Brain microvascular endothelial cell (primary cell): ENCODE measurements at places on chromosomes 2 and 18.
A peak's percentile ranks its signal among the peaks of the same experiment; 100 is the strongest.

DNA sequence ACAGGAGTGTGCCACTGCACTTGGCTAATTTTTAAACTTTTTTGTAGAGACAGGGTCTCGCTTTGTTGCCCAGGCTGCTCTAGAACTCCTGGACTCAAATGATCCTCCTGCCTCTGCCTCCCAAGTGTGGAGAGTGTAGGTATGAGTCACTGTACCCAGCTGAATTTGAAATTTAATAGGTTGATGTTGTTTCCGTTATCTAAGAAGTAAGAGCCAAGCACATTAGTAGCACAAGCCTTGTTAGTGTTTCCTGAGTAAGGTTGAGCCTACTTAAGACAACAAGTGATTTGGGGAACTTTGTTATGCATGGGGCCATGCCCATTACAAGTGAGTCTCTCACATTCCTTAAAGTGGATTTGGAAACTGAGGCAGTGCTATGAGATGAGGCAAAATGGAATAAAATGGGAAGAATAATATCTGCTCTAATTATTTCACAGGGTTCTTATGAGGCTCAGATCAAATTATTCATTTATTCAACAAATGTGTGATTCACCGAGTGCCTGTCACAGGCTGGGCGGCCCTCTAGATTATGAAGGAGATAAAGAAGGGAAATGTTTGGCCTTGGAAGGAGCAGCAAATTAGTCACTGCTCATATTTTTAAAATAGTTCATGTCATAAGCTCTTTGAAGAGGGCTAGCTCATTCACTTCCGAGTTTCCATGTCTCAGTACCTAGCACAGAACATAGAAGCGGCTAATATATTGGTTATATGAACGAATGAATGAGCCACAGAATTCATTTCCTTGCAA is 217.2 kb downstream of the LDLRAD4 start:
- DNase-seq, result peak; percentile 83

- DNase-seq, result peak; percentile 51
Measured at GRCh38 chr18:58402247-58402646, 226.6 kb downstream of the ALPK2 start.

- no peak for DNase-seq
Measured at GRCh38 chr2:167607211-167607610, 640.2 kb downstream of the STK39 start.

GRCh38 chr2:422676-423435 is 135.0 kb upstream of the ALKAL2 start:
- DNase-seq, result no peak

GRCh38 chr2:231187736-231188505 is 10.5 kb upstream of the ARMC9 start:
- peak; percentile 66 for DNase-seq

- no peak for DNase-seq
Measured at GRCh38 chr18:4017480-4017879, 437.6 kb downstream of the DLGAP1 start.

DNA sequence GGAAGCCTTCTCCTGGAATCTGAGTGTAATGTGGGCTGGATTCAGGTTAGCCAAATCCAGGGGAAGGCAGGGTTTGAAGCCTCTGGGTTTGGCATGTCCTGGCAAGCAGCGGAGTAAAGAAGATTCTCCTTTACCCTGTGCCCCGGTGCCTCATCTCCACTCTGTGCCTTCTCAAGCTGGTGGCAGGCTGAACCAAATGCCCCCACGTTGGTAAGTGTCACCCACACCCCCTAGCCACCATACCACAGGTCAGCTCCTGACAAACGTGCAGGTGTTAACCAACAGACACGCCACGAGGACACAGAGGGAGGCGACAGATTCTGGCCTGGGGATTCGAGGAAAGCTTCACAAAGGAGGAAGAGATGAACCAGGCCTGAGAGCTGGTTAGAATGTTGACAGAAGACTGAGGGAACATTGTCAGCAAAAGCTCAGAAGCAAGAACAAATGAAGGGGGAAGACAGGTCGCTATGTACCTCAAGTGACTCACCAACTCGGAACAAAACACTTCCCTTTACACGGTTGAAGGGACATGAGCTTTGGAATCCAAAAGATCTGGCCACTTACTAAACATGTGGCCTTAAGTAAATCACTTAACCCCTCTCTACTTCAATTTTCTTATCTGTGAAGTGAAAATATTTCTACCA is 85.2 kb upstream of the LCLAT1 start:
- DNase-seq, result no peak

DNA sequence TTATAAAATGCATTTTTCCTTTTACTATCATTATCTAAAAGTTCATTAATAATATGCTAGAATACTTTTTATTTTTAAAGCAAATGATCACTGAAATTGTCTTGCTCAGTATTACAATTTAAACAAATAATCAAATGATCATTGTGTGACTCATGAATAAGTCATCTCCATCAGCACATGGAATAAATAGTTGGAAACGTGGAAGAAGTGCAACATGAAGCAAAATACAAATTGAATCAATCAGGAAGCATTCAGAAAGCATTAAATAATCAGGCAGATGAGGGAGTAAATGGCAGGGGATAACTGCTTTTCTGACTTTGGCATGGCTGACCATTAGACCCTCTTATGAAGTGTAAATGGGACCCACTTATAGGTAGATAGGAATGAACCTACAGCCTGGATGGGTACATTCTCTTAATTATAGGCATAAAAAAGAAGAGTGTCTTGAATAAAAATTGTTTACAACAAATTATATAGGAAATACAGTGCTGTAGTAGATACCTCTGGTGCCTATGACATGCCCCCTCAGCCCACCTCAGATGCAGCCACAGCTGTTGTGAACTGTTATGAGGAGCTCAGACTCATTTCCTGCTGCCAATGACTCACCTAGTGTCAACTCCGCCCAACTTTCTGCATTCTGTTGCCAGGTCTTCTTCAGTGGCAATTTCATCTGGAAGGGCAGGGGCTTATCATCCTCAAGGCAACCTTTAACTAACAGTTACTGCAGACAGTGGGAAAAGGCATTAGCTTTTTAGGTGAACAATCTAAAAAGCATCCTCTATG is 936.0 kb downstream of the TRIB2 start:
- DNase-seq, result peak; percentile 87

DNA sequence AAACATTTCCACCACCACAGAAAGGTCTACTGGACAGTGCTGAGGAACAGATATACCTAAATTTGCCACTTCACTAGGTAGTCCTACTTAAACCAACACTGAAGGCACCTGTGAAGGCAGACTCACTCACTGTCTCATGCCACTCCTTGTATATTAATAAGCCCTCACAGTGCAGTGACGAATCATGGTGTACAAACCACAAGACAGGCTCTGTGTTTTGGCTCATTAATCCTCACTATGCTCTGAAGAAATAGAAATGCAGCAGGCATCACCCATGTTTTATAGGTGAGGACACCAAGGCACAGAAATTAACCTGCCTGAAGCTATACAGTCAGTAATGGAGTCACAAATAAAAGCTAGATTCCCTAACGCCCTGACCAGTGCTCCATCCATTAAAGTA is 44.3 kb downstream of the BARD1 start:
- no peak for DNase-seq

GRCh38 chr2:2031101-2031500 is 286.8 kb upstream of the PXDN start:
- DNase-seq, result no peak
